ENCODE measurements at places on chromosomes 2 and 18.

- no peak for DNase-seq
These were observed 43.0 kb downstream of the FIGN start for GRCh38 chr2:163692611-163693482.

DNA sequence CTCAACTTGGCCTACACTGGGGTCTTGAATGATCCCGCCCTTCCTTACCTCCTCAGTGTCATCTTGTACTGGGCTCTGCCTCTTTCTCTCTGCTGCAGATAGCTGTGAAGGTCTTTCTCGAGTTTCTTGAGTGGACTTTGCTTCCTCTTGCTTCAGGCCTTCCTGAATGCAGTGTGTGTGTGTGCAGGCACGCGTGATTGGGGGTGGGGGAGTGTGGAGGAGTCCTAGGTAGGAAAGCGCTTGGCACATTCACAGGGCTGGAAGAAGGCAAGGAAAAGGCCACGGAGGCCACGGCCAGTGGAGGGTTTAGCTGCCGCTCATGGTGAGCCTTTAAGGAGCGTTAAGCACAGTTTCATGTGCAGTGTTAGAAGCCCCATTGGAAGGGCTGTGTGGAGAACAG, 5.5 kb downstream of the RALB start:
- DNase-seq: no peak

DNA sequence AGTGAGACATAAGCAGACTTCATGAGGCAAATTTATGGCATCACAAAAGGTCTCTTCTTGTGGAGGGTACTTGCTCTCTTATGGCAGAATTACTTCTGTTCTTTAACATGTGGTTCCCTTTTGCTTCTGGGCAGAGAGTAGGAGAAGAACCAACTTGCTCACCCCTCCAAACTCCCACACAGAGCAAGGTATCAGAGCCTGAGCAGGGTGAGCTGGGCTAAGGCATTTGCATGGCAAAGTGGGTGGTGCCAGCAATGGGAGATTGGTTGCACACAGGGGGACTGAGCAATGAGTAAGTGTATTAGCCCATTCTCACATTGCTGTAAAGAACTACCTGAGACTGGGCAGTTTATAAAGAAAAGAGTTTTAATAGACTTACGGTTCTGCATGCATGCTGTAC, 64.2 kb upstream of the ITGB6 start:
- DNase-seq: no peak

DNA sequence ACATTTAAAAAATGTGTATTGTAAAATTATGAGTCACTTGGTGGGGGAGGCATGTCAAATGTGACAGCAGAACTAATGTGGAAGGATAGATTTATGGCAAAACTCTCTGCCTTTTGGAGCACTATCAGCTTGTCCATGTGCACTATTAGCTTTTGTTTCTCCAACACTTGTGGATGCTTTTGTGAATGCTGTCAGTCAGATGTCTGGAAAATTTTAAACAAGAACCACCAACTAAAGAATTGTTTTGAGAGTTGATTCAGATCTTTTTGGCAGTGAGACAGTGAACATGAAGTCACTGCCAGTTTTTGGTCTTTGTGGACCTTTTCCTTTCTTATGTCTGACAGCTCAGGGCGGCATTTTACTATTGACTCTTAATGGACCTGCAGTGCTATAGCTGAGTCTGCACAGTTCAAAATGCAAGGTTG, 72.4 kb downstream of the KIAA1328 start:
- no peak for DNase-seq

- DNase-seq: no peak
These were observed 5.8 kb upstream of the PSD4 start for GRCh38 chr2:113167962-113168340.

DNA sequence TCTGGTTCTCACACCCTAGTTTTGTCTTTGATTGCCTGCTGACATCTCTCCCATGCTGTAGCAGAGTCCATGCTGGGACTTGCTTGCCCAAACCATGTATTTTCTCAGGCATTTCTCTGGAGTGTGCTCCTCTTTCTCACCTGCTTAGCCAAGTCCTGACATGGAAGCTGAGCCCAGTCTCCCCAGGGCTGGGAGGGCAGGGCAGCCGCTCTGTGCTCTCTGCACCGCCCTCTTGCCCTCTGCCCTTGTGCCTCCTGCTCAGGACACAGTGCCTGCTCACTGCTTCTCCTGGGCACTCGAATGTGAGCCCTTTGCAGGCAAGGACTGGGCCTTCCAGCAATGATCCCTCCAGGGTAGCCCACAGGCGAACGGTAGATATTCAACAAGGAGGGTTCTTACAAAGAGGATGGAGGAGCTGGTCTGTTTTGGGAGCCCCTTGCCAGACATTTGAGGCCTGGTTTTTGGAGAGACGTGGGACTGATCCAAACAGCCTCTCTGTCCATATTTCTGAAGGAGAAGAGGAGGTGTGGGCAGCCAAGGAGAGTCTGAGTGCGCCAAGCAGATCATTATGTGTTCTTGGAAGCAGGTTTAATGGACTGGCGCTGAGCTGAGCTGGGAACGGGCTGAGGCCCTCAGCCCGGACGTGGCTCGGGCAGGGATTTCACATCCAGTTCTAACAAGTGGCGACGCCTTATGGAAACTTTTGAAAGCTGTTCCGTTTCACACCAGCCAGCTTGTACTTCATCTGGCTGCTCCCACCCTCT, 4.0 kb downstream of the SLC14A2 start:
- DNase-seq: no peak

GRCh38 chr2:206890179-206890578, 49.1 kb upstream of the CPO start:
- DNase-seq: no peak

- no peak for DNase-seq
These were observed 77.9 kb downstream of the DTNA start for GRCh38 chr18:34787931-34788532.

- DNase-seq: no peak
These were observed 202.3 kb upstream of the RAB6C start for GRCh38 chr2:129777146-129777545.

DNA sequence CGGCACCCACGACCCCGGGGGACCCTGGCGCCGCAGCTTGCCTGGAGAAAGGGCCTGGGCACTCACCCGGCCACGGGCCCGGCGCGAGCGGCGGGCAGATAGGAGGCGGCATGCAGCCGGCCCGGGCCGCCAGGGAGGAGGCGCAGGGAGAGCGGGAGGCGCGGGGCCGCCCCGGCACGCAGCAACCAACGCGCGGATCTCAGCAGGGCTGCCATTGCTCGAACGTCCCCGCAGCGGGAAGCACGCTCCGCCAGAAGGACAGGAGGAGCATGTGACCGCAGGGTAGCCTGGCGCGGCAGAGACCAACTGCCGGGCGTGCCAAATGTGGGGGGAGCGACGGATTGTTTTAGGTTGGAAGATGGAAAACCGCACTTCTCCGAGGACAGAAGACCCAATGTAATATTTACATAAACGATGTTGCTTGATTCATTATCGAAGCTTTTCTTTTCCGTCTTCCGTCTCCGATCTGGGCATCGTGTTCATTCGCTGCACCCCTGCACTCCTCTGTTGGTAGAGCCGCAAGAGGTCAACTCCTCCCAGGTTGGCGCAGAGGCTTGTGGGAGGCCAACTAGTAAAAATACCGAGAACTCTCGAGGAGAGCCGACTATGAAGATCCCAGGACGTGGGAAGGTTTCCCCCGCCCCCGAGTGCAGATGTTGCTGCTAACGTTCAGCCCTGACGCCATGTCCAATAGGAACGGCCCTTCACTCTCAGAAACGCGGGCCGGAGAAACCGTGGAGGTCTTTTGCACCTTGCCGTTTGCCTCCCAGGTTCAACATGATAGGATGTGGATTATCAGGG, at the start of gene LRPPRC:
LRPPRC (minus strand) TSS at position 257 of the 801 bp plus-strand sequence; CDS start at position 215, 42 bp downstream.
- peak; percentile 66 for DNase-seq

GRCh38 chr2:102025016-102025501, 33.3 kb downstream of the IL1R2 start:
- no peak for DNase-seq

DNA sequence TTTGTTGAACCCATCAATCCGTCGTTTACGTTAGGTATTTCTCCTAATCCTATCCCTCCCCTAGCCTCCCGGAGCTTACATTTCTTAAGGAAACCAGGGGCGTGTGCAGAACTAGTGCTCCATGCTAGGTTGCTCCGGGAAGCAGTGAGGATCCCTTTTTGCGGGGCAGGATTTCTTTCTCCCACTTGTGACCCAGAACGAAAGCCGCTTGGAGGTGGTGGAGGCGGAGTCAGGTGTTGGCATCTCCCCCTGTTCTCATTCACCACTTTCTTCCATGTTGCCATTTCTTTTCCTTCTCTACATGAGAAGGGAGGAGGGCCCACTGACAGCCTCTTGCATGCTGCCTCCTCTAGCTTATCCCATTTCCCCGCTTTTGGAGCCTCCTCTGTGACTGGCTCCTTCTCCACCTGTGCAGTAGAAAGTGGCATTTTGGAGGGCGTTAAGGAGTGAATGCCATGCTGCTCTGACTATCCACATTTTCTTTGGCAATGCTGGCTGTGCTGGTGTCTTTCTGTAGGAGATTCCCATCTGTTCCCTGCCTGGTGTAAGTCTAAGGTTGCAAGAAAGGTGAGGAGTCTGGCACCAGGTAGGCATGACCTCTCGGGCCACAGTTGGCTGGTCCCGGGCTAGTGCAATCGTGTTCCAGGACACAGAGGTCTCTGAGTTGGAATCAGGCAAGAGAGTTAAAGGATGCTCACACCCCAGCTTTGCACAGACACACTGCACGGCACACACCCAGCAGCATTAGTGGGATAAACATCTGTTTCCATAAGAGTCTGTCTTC, 89.5 kb downstream of the ACKR3 start:
- DNase-seq: no peak

GRCh38 chr18:56038171-56039030, 450.4 kb upstream of the TCF4 start:
- no peak for DNase-seq

- DNase-seq: no peak
These were observed 53.5 kb upstream of the SLC25A52 start for GRCh38 chr18:31814132-31814531.

- no peak for DNase-seq
These were observed 7.0 kb upstream of the TMX3 start for GRCh38 chr18:68721681-68722583.

- DNase-seq: peak; percentile 64
These were observed at the start of gene SP110 for GRCh38 chr2:230219419-230220331. Gene SP110, minus strand, starts transcription at chr2:230219984. Its CDS starts 3,057 bp downstream, at chr2:230216927.

- no peak for DNase-seq
These were observed 235.8 kb downstream of the MREG start for GRCh38 chr2:215777465-215778044.

DNA sequence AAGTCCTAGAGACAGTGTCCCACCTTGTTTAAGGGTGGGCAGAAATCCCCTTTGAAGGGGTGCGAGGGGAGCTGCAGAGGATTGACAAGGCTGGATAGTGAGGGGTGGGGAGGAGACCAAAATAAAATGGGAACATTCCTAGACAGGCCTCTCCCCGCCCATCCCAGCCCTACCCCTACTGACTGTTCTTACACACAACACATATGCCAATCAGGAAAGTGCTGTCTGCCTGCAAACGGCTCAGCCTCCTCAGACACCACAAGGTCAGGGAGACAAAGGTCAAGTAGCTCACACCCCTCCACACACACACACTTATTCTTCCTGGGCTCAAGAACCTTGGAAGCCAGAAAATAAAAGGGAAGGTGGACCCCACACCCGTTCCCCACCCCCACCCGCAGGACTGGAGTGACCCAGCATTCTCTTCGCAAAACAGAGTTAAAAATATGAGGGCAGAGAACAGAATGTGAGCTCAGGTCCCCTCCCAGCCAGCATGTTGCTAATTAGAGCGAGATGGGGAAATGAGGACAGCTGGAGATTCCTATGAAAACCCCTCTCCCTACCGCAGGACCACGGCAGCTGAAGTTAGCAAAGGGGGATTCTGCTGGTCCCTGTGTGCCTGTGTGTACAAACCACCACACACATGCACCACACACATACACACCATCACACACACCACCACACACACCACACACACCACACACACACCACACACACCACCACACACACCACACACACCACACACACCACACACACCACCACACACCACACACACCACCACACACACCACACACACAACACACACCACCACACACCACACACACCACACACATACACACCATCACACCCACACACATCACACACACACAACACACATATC, 197.8 kb downstream of the TNS1 start:
- no peak for DNase-seq

- no peak for DNase-seq
These were observed 231.2 kb downstream of the AGAP1 start for GRCh38 chr2:235725016-235725489.

GRCh38 chr18:21451851-21452250, 148.7 kb downstream of the ESCO1 start:
- DNase-seq: no peak

- DNase-seq: no peak
These were observed 123.9 kb upstream of the MGAT5 start for GRCh38 chr2:134129900-134130537.

DNA sequence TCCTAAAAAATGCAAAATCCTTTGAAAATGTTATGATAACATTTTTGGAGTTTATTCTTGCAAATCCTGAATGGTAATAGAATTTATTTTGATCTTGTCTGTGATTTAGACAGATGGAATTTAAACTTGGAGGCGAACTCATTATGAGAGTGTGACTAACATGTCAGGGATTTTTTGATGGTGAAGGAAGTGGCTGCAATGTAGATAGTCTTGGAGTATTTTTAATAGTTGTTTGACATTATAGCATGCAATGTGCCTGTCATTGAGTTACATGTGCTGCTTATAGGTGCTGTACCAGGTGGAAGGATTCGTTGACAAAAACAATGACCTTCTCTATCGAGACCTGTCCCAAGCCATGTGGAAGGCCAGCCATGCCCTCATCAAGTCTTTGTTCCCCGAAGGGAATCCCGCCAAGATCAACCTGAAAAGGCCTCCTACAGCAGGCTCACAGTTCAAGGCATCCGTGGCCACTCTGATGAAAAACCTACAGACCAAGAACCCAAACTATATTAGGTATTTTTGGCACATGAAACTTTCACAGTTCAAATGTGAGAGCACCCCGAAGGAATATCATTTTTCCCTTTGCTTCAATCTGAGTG, 141.8 kb downstream of the MYO1B start:
- no peak for DNase-seq

- DNase-seq: no peak
These were observed 138.1 kb downstream of the SEPTIN10 start for GRCh38 chr2:109475531-109476210.

- no peak for DNase-seq
These were observed 549 bp upstream of the DPP4 start for GRCh38 chr2:162074632-162074895.

- DNase-seq: no peak
These were observed 133.9 kb downstream of the ARHGAP15 start for GRCh38 chr2:143263066-143263625.

- no peak for DNase-seq
These were observed at the start of gene ERBB4 for GRCh38 chr2:212538305-212539071. Gene ERBB4, minus strand, starts transcription at chr2:212538802. Its CDS starts 272 bp downstream, at chr2:212538530.

DNA sequence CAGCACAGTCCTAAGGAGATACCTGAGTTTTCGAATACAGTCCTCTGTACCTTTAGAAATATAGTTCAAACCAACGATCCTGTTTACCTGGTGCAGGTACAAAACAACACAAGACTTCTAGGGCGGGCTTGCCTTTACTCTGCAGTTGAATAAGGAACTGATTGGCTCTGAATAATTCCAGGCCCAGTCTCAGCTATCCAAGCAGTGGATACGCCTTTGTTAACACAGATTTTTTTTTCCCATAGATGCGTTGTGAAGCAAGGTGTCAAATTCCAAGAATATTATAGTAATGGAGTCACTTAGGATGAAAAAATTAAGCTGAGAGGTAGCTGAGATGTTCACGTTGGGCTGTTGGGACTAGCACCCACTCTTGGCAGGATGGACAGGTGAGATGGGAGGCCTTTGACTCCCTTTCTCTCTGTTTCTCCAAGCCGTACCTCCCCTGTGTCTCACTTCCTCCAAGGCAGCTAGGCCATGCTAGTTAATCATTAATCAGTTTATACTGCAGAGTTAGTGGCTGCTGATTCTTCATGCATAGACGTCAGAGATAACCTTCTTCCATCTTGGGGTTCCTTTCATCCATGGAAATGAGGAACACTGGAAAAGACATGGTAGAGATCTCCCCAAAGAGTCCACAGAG, 380.8 kb upstream of the ACVR2A start:
- no peak for DNase-seq
